Liver (tissue), 10 donors: ENCODE measurements at places on chromosomes 4 and X. TPM values are rescaled to one million over a fixed set of nuclear protein-coding genes. Genes with fewer than 3 reads are reported as not detected.

Gene PPP2R2C
- not detected for total RNA-seq

DNA sequence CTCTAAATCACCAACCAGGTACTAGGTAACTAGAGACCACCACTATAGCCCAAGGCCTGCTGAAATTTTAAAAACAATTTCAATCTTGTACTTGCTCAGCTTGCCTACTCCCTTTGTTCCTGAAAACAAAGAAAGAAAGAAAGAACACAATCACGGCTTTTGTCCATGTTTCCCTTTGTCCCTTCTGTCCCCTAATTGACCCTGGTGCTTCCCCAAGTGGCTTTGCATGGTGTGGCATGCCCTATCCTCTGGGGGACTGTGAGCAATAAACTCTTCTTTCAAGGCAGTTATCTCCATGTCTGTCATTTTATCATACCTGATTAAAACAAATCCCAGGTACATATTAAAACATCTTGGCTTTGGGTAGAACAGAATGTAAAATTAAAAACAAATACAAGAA lies 94.8 kb downstream of the ARSJ start:
- no peak overlapping the region for H3K4me3 ChIP-seq
- no peaks in the 10 kb centered on the region for H3K4me1 ChIP-seq
- no peak overlapping the region for H3K27ac ChIP-seq
- DNase-seq = no peak
- H3K36me3 ChIP-seq = no peaks in the 10 kb centered on the region

GRCh38 chrX:37959212-37960021 lies 46.9 kb upstream of the SYTL5 start:
- H3K4me1 ChIP-seq = peaks cover 12% of the 10 kb centered on the region
- H3K27ac ChIP-seq = peak overlapping the region; percentile 31
- H3K36me3 ChIP-seq = no peaks in the 10 kb centered on the region
- H3K27me3 ChIP-seq = no peaks in the 10 kb centered on the region

DNA sequence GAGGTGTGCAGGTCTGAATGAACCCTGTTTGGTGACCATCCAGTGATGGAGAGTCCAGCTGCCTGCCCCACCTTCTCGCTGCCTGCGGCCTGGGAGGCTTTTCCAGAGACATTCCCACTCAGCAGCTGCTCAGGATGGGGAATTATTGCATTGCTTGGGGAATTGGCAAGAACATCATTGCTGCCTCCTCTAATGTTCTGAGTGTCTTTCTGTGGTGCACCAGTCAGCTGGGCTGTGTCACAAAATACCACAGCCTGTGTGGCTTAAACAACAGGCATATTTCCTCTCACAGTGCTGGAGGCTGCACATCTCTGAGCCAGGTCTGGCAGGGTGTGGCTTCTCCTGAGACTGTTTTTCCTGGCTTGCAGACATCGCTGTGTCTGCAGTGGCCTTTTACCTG lies 86.8 kb upstream of the AFAP1 start:
- H3K36me3 ChIP-seq = no peaks in the 10 kb centered on the region
- no peak for DNase-seq
- H3K4me3 ChIP-seq = no peak overlapping the region
- H3K27me3 ChIP-seq = no peaks in the 10 kb centered on the region
- H3K4me1 ChIP-seq = no peaks in the 10 kb centered on the region

DNA sequence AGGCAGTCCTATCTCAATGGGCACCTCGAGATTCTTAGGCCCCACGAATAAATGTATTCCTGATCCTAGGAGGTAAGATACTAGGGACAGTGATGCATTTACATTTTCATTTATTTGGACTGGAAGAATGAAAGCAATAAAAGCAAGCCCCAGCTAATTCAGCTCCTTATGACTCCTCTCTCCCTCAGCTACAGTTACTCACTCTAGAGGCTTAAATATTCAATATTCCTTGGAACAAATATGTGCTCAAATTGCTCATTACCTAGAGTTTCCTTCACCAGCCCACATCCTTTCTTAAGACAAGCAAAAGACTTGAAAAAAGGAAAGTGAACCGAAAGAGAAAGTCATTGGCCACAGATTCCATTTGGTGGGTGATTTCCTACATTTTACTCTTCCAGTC lies 13.9 kb downstream of the PAGE2 start:
- H3K27ac ChIP-seq = no peak overlapping the region
- no peaks in the 10 kb centered on the region for H3K27me3 ChIP-seq
- H3K4me1 ChIP-seq = no peaks in the 10 kb centered on the region
- no peak overlapping the region for H3K4me3 ChIP-seq
- DNase-seq = no peak

DNA sequence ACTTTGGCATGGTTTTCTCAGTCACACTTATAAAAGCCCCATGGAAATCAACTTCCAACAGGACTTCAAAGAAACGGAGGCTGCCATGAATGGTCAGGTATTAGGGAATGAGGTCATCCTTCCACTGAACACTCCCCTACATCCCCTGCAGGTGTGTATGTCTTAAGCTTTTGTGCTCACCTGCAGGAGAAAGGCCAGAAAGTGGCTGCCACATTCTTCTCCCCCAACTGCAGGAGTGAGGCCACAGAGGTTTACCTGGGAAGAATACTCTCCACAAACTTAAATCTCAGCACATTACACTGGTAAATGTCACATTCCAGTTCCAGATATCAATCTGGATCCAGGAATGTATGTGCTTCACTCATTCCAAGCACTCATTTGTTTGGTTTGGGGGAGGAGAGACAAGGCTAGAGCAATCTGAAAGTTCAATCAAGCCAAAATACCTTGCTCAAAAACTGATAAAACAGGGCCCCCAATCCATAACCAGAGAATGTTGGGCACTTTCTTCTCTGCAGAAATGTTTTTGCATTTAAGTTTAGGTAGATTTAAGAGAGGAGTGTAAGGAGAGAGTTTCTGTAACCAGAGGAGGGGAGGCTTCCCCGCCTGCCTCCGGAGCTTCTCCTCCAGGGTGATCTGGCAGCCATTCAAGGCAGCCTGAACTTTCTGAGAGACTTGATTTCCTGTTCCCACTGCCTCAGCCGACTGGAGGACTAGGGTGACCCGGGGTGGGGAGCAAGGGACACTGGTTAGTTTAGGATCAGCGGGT lies 15.4 kb downstream of the FAM9C start:
- no peaks in the 10 kb centered on the region for H3K36me3 ChIP-seq
- H3K4me3 ChIP-seq = no peak overlapping the region
- no peak for DNase-seq
- peaks cover 4% of the 10 kb centered on the region for H3K4me1 ChIP-seq

GRCh38 chrX:24796204-24796603 lies 102.5 kb downstream of the POLA1 start:
- no peaks in the 10 kb centered on the region for H3K4me1 ChIP-seq
- H3K4me3 ChIP-seq = no peak overlapping the region
- H3K27me3 ChIP-seq = no peaks in the 10 kb centered on the region
- no peaks in the 10 kb centered on the region for H3K36me3 ChIP-seq
- H3K27ac ChIP-seq = no peak overlapping the region
- DNase-seq = no peak
